ENCODE measurements at places on chromosomes 2 and 18. TPM values are rescaled to one million over a fixed set of nuclear protein-coding genes. Genes with fewer than 3 reads are reported as not detected.

The SPC25 gene
- total RNA-seq: 0.50 TPM

The NAT8 gene
- not detected for total RNA-seq

The PJVK gene
- 3.0 TPM for total RNA-seq

The DUSP2 gene
- total RNA-seq: 5.5 TPM

The MCM6 gene
- total RNA-seq: 8.7 TPM

The CTDP1 gene
- total RNA-seq: 25.2 TPM

The RAB6C gene
- total RNA-seq: not detected

The SOX11 gene
- total RNA-seq: 0.03 TPM

The DNAH7 gene
- total RNA-seq: 9.2 TPM

The DYNAP gene
- total RNA-seq: not detected

The TDRD15 gene
- total RNA-seq: not detected

The PLB1 gene
- 5.5 TPM for total RNA-seq

The UGT1A7 gene
- not detected for total RNA-seq

The GTF2A1L gene
- total RNA-seq: not detected

The FRZB gene
- 2.9 TPM for total RNA-seq

The CLHC1 gene
- 15.2 TPM for total RNA-seq

The TRIM43B gene
- total RNA-seq: not detected

The ITSN2 gene
- total RNA-seq: 92.8 TPM

The ATL2 gene
- total RNA-seq: 62.6 TPM

The SLC40A1 gene
- 135 TPM for total RNA-seq

The GATA6 gene
- 22.1 TPM for total RNA-seq

The RGPD8 gene
- 16.0 TPM for total RNA-seq

The CD226 gene
- 5.4 TPM for total RNA-seq

The POTEJ gene
- total RNA-seq: not detected

The CRYGC gene
- total RNA-seq: not detected

The LYG2 gene
- total RNA-seq: not detected

The INPP1 gene
- 23.4 TPM for total RNA-seq

The MBD1 gene
- total RNA-seq: 64.1 TPM

The TUBA3D gene
- total RNA-seq: not detected

The RBM44 gene
- total RNA-seq: 0.59 TPM

The DPYSL5 gene
- not detected for total RNA-seq

The BOLL gene
- not detected for total RNA-seq

The DCDC2C gene
- not detected for total RNA-seq

The SLC30A3 gene
- total RNA-seq: 0.80 TPM

The EFR3B gene
- total RNA-seq: 9.0 TPM

The TIGD1 gene
- 3.7 TPM for total RNA-seq

The APCDD1 gene
- 33.4 TPM for total RNA-seq

The ITPRIPL1 gene
- total RNA-seq: 1.9 TPM
